ENCODE measurements at places on chromosomes 13 and 19. TPM values are rescaled to one million over a fixed set of nuclear protein-coding genes. Genes with fewer than 3 reads are reported as not detected.

CD37 gene
- not detected for total RNA-seq

THSD8 gene
- total RNA-seq, result not detected

GPR12 gene
- total RNA-seq, result not detected

ENOX1 gene
- 5.4 TPM for total RNA-seq

SIGLEC9 gene
- total RNA-seq, result not detected

BTBD2 gene
- 57.5 TPM for total RNA-seq

ZNF180 gene
- 5.0 TPM for total RNA-seq

Data from osteoblast (primary cell).